Right lobe of liver (tissue), 6 donors: ENCODE measurements at places on chromosomes 16 and 17. TPM values are rescaled to one million over a fixed set of nuclear protein-coding genes. Genes with fewer than 3 reads are reported as not detected.
A peak's percentile ranks its signal among the peaks of the same experiment; 100 is the strongest.

- no peaks in the 10 kb centered on the region for H3K4me1 ChIP-seq
- H3K36me3 ChIP-seq, result no peaks in the 10 kb centered on the region
- no peaks in the 10 kb centered on the region for H3K27me3 ChIP-seq
- no peak for DNase-seq
- no peak overlapping the region for H3K27ac ChIP-seq
- no peak overlapping the region for H3K4me3 ChIP-seq
Measured at GRCh38 chr16:79008036-79008868, 592.3 kb downstream of the MAF start.

DNA sequence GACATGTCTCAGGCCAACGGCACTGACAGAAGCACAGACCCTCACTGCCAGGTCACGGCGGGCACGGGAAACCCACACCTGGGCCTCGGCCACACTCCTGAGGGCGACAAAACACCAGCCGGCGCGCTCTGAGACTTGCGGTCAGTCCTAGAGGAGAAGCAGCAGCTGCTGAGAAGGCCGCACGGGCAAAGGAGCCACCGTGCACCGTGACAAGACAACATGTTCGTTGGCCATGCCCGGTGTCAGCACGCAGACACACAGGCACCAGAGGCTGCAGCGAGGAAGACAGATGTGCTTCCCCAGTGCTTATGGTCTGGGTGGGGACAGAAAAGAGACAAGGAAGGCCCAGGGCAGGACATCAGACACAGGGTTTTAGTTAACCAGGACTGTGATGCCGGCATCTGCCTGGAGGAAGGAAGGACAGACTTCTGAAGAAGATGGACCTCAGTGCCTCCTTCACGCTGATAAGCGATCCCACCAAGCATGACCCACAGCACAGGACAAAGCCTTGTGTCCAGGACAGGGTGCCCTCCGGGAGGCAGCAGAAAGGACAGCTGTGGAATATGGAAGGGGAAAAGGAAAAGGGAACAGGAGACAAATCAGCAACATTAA, 84.0 kb downstream of the ANKRD11 start:
- H3K27me3 ChIP-seq, result no peaks in the 10 kb centered on the region
- H3K4me3 ChIP-seq, result no peak overlapping the region
- peaks cover 29% of the 10 kb centered on the region for H3K4me1 ChIP-seq
- DNase-seq, result no peak
- no peaks in the 10 kb centered on the region for H3K36me3 ChIP-seq

DNA sequence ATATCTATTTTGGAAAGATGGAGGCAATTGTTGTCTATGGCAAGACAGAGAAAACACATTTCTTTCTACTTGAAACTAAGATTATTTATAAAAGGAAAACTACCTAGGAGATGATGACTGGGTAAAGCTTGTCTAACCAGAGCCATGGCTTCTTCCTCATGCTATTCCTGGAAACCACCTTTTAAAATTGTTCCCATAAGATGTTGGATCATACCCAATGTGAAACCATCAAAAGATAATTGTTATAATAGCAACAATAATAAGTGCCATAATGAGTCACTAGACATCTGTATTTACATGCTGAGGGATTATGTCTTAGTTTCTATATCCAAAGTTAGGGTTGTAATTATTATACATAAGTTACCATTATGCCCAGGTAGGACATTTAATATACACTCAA, 428.4 kb downstream of the KCNJ2 start:
- no peak for DNase-seq
- H3K4me1 ChIP-seq, result no peaks in the 10 kb centered on the region
- H3K4me3 ChIP-seq, result no peak overlapping the region
- H3K36me3 ChIP-seq, result no peaks in the 10 kb centered on the region
- H3K27ac ChIP-seq, result no peak overlapping the region
- H3K27me3 ChIP-seq, result no peaks in the 10 kb centered on the region

DNA sequence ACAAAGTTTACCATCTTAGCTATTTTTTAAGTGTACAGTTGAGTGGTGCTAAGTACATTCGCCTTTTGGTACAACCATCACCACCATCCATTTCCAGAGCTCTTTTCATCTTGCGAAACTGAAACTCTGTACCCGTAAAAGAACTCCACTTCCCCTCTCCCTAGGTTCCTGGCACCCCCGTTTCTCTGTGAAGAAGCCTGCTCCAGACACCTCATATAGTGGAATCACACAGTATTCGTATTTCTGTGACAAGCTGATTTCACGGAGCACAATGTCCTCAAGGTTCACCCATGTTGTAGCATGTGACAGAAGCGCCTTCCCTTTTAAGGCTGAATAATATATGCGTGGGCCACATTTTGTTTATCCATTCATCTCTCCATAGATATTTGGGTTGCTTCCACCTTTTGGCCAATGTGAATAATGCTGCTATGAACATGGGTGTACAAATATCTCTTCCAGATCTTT, 54.2 kb upstream of the MAP3K14 start:
- no peak overlapping the region for H3K27ac ChIP-seq
- H3K4me1 ChIP-seq, result peaks cover 6% of the 10 kb centered on the region
- no peaks in the 10 kb centered on the region for H3K27me3 ChIP-seq
- H3K4me3 ChIP-seq, result peak overlapping the region; percentile 57
- peak; percentile 13 for DNase-seq

DNA sequence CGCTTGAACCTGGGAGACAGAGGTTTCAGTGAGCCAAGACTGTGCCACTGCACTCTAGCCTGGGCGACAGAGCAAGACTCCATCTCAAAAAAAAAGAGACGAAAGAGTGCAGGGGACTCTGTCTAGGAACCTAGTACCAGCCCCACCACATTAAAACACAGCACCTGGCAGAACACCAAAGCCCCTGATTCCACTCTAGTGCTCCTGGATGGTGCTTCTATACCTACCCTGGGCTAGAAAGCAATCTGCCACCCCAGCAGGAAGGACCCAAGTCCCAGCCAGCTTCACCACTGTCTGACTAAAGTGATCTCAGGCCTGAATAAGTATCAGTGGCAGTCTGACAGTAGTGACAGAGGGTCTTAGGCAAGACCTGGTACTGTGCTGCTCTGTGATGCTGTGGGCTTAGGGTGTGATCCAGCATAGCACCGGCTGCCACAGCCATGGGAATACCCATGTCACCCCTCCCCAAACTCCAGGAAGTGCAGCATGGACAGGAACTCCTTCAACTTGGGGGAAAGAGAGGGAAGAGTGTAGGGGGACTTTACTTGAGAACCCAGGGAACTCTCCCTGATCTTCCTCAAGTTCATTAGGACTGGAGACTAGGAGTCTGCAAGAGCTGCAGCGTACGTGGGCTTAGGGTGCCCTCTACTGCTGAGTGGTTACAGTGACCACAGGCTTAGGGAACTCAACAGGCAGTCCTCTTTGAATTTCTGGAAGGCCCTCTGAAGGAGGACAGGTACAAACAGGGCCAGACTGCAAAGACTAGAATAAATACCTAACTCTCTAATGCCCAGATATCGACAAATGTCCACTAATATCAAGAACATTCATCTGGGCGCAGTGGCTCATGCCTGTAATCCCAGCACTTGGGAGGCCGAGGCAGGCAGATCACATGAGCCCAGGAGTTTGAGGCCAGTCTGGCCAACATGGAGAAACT, 30.0 kb upstream of the RNF43 start:
- DNase-seq, result peak; percentile 76
- no peaks in the 10 kb centered on the region for H3K36me3 ChIP-seq
- no peaks in the 10 kb centered on the region for H3K4me1 ChIP-seq
- no peak overlapping the region for H3K27ac ChIP-seq
- no peaks in the 10 kb centered on the region for H3K27me3 ChIP-seq

- H3K27me3 ChIP-seq, result no peaks in the 10 kb centered on the region
- H3K27ac ChIP-seq, result no peak overlapping the region
- H3K4me1 ChIP-seq, result no peaks in the 10 kb centered on the region
Measured at GRCh38 chr17:14197586-14197985, 39.1 kb downstream of the CDRT15 start.

DNA sequence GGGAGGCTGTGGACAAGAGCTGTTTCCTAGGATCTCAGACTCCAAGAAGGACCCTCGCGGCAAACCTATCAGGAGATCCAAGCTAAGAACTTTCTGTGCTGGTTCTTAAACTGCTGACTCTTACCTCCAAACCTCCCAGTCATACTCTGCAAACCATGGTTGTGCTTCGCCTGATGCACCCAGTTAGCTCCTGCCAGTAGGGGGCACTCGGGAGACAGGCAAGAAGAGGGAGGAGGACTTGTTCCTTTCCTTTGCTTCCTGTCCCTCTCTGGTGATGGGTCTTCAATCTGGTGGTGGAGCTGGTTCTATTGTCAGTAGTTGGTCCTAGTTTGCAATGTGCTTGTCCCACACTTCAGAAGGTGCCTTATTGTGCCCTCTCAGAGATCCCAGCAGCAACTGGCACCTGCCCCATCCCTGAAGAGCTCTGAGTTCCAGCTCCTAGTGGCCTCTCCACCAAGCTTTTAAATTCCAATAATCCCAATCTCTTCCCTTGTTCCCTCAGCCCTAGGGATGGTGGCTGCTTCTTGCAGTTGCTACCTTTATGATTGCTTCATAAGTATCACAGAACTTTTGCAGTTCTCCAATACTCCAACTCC, 113.5 kb upstream of the RPL38 start:
- peak; percentile 56 for DNase-seq
- no peak overlapping the region for H3K27ac ChIP-seq
- H3K4me3 ChIP-seq, result no peak overlapping the region

GRCh38 chr17:28033972-28034714, 8.3 kb upstream of the NLK start:
- no peaks in the 10 kb centered on the region for H3K4me1 ChIP-seq
- H3K36me3 ChIP-seq, result no peaks in the 10 kb centered on the region
- DNase-seq, result no peak
- no peaks in the 10 kb centered on the region for H3K27me3 ChIP-seq

- H3K27ac ChIP-seq, result peak overlapping the region; percentile 52
- no peaks in the 10 kb centered on the region for H3K27me3 ChIP-seq
- DNase-seq, result peak; percentile 73
- peak overlapping the region; percentile 39 for H3K4me3 ChIP-seq
- H3K36me3 ChIP-seq, result no peaks in the 10 kb centered on the region
Measured at GRCh38 chr17:78923660-78924453, 1.3 kb downstream of the TIMP2 start.

- no peak overlapping the region for H3K27ac ChIP-seq
- no peaks in the 10 kb centered on the region for H3K27me3 ChIP-seq
- no peaks in the 10 kb centered on the region for H3K4me1 ChIP-seq
Measured at GRCh38 chr17:30513346-30513745, 36.1 kb downstream of the GOSR1 start.

GRCh38 chr17:35889241-35889640, 9.1 kb upstream of the CCL5 start:
- no peaks in the 10 kb centered on the region for H3K4me1 ChIP-seq
- no peak for DNase-seq
- H3K27me3 ChIP-seq, result no peaks in the 10 kb centered on the region
- no peak overlapping the region for H3K4me3 ChIP-seq

DNA sequence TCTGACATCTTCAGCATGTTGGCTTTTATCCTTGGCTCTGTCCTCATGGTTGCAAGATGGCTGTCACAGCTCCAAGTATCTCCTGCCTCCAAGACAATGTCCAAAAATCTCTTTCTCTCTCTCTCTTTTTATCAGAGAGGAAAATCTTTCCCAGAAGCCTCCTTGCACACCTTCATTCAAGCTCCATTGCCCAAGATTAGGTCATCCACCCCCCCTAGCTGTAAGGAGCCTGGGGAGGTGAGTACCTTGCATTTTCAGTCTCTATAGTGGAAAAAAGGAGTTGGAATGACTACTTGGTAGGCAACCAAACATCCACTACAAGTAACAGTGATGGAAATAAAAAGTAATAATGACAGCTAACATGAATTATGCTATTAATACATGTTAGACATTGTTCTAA, 22.0 kb upstream of the NSMCE1 start:
- H3K4me3 ChIP-seq, result no peak overlapping the region
- H3K36me3 ChIP-seq, result no peaks in the 10 kb centered on the region
- no peaks in the 10 kb centered on the region for H3K4me1 ChIP-seq
- no peak for DNase-seq
- H3K27me3 ChIP-seq, result no peaks in the 10 kb centered on the region

DNA sequence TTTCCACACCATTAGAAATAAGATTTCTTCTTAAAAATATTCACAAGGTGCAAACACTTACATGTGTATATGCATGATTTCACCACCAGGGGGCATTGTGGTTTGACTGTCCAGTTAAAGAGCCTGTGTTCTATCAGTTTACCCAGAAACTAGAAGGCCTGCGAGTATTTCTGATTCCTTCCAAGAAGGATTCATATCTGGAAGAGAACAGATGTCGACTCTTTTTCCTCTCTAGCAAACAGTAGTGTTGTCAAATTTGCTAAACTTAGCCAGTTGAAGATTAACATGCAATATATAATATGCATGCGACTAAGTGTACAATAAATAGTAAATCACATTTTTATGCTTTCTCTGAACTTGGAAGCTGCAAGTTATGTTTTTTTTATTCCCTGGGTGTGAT, 404.1 kb downstream of the WWOX start:
- H3K27ac ChIP-seq, result no peak overlapping the region
- peak; percentile 63 for DNase-seq
- no peak overlapping the region for H3K4me3 ChIP-seq
- peaks cover 18% of the 10 kb centered on the region for H3K4me1 ChIP-seq

- no peaks in the 10 kb centered on the region for H3K27me3 ChIP-seq
- DNase-seq, result no peak
- no peaks in the 10 kb centered on the region for H3K36me3 ChIP-seq
- no peaks in the 10 kb centered on the region for H3K4me1 ChIP-seq
- no peak overlapping the region for H3K27ac ChIP-seq
- H3K4me3 ChIP-seq, result no peak overlapping the region
Measured at GRCh38 chr17:76843703-76844484, 24.3 kb upstream of the MGAT5B start.

- H3K4me1 ChIP-seq, result no peaks in the 10 kb centered on the region
- H3K36me3 ChIP-seq, result no peaks in the 10 kb centered on the region
- no peak for DNase-seq
- no peaks in the 10 kb centered on the region for H3K27me3 ChIP-seq
- H3K27ac ChIP-seq, result no peak overlapping the region
- H3K4me3 ChIP-seq, result no peak overlapping the region
Measured at GRCh38 chr16:23031508-23032098, 117.6 kb downstream of the USP31 start.

DNA sequence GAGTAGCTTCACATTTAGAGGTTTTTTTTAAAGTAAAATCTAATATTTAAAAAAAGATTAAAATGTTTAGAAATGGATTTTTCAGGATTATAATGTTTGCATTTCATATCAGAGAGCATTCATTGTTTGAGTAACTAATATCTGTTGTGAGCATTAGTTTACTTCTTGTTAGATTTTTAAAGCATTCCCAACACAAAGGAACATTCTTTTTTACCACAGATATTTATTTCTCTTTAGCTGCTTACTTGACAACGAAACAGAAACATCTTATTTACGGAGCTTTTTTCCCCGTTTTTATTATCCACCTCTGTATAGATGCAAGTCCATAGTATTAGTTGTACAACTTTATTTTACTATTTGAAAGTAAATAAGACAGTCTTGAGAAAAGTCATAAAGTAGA, 53.0 kb downstream of the NFAT5 start:
- H3K4me3 ChIP-seq, result no peak overlapping the region
- H3K27me3 ChIP-seq, result no peaks in the 10 kb centered on the region
- H3K4me1 ChIP-seq, result peaks cover 9% of the 10 kb centered on the region
- no peaks in the 10 kb centered on the region for H3K36me3 ChIP-seq

- no peak overlapping the region for H3K27ac ChIP-seq
- no peaks in the 10 kb centered on the region for H3K4me1 ChIP-seq
- no peak overlapping the region for H3K4me3 ChIP-seq
- no peak for DNase-seq
- H3K36me3 ChIP-seq, result no peaks in the 10 kb centered on the region
Measured at GRCh38 chr17:36849871-36850348, 87.4 kb upstream of the LHX1 start.

Gene NAA38
- total RNA-seq, result 29.1 TPM

Gene TPSD1
- not detected for total RNA-seq

Gene NME3
- 21.6 TPM for total RNA-seq
